ENCODE measurements at places on chromosomes 5 and 9. TPM values are rescaled to one million over a fixed set of nuclear protein-coding genes. Genes with fewer than 3 reads are reported as not detected.
A peak's percentile ranks its signal among the peaks of the same experiment; 100 is the strongest.

GRCh38 chr9:137593176-137593575 lies 2.9 kb upstream of the ZMYND19 start:
- no peak overlapping the region for H3K27ac ChIP-seq
- H3K27me3 ChIP-seq, result no peaks in the 10 kb centered on the region
- no peak for DNase-seq
- H3K36me3 ChIP-seq, result no peaks in the 10 kb centered on the region
- H3K4me1 ChIP-seq, result peaks cover 6% of the 10 kb centered on the region

GRCh38 chr5:42494414-42494813 lies 71.2 kb downstream of the GHR start:
- H3K27ac ChIP-seq, result no peak overlapping the region
- H3K27me3 ChIP-seq, result no peaks in the 10 kb centered on the region
- H3K4me3 ChIP-seq, result no peak overlapping the region
- DNase-seq, result no peak
- H3K36me3 ChIP-seq, result no peaks in the 10 kb centered on the region
- no peaks in the 10 kb centered on the region for H3K4me1 ChIP-seq

DNA sequence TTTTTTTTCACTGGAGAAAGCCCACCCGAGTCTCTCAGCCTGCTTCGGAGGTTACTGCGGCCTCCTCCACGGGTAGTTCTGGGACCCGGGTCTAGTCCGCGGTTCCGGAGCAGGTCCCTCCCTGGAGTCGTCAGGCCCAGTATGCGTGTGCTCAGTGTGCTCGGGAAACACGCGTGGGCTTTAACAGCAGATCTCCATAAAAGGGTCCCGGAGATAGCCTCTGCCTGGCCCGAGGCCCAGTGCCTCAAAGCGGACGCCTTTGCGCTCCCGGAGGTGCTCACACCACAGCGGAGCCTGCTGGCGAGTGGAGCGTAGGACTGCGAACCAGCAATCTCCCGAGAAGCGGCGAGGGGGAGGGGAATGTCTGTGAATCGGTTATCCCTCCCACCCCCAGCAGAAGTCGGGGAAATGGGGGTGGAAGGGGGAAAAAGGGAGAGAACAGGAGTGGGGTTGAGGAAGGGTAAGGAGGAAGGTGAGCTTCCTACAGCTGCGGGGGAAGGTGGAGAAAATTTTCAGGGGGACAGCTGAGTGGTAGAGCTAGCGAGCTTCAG lies 28.7 kb downstream of the CDKN2A start:
- H3K27me3 ChIP-seq, result peaks cover 67% of the 10 kb centered on the region
- peaks cover 2% of the 10 kb centered on the region for H3K4me1 ChIP-seq
- no peak for DNase-seq
- H3K36me3 ChIP-seq, result peaks cover 25% of the 10 kb centered on the region
- peak overlapping the region; percentile 49 for H3K4me3 ChIP-seq

DNA sequence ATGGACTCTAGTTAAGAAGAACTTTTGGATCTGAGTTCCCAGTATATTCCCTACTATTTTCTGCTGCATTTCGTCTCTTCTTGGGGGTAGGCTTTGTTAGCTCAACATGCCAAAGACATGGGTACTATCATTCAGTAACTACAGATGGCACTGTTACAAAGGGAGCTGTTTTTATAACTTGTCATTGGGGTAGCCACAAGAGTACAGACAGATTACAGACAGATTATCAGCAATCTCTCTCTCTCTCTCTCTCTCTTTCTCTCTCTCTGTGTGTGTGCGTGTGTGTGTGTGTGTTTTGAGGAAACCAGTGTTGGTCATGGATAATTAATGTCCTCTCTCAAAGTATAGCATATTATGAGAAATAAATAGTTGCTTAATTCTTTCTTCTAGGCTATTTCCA lies 116.1 kb downstream of the WDR70 start:
- peaks cover 58% of the 10 kb centered on the region for H3K36me3 ChIP-seq
- DNase-seq, result no peak
- H3K4me3 ChIP-seq, result no peak overlapping the region

- DNase-seq, result no peak
- peaks cover 21% of the 10 kb centered on the region for H3K27me3 ChIP-seq
- H3K4me1 ChIP-seq, result no peaks in the 10 kb centered on the region
- no peak overlapping the region for H3K4me3 ChIP-seq
These were observed 205.9 kb upstream of the TMEM161B start for GRCh38 chr5:88474574-88474973.

- no peak for DNase-seq
- no peak overlapping the region for H3K4me3 ChIP-seq
- H3K4me1 ChIP-seq, result no peaks in the 10 kb centered on the region
- H3K27me3 ChIP-seq, result peaks cover 36% of the 10 kb centered on the region
- H3K27ac ChIP-seq, result no peak overlapping the region
These were observed 46.4 kb upstream of the APC start for GRCh38 chr5:112691339-112691680.

DNA sequence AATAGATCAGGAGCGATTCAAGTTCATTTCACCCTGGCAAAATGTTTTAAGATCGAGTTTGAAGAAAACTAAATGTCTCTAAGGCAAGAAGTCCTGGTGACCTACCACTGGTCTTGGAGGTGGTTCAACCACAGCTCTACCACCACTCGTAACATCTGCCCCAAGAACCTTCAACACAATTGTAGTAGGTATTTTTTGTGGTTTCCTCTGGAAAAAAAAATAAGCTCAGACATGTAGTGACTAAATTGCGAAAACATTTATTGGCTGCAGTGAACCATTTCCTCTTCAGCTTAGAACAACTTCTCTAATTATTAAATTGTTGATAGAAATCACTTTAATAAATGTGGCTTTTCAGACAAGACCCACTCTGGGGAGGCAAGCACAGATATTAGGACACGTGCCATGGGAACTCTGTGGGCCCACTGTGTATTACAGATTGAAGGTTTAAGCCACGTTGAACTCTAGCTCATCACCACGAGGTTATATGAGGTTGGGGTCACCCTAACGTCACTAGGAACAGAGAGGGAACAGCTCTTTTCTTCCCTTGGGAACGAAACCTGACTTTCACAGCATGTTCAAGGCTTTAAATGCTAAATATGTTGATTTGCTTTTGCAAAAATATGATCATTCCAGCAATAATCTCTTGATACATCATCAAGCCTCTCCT lies 142.9 kb downstream of the HSD17B3 start:
- H3K36me3 ChIP-seq, result no peaks in the 10 kb centered on the region
- no peak for DNase-seq
- H3K27me3 ChIP-seq, result no peaks in the 10 kb centered on the region
- no peak overlapping the region for H3K4me3 ChIP-seq
- peaks cover 13% of the 10 kb centered on the region for H3K4me1 ChIP-seq
- H3K27ac ChIP-seq, result no peak overlapping the region

DNA sequence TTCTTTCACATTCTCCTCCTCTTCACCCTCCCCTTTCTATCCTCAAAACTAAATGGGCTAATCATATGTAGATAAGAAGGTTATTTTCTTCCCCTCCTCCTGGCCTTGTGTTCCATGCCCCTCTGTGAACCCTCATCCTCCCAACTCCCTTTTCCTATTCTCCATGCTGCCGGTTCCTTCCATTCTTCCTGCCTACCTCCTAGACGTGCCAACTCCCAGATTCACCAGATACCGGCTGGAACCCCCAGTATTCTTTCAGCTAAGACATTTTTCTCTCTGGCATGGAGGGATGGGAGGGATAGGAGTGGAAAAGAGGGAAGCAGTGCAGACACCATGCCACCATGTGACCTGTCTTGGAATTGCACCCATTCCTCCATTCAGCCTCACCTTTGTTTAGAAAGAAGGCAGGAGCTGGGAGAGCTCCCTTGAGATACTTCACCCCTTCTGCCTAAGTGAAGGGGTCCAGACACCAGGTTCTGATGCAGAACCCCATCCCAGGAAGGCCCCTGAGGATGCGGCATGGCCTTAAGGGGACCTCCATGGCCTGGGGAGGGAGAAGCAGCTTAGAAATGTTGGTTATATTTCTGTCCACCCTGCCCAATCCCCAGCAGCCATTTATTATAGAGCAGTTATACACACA lies 4.8 kb downstream of the DNAJB5 start:
- H3K4me1 ChIP-seq, result peaks cover 16% of the 10 kb centered on the region
- no peak for DNase-seq
- H3K27ac ChIP-seq, result no peak overlapping the region
- no peaks in the 10 kb centered on the region for H3K27me3 ChIP-seq
- H3K4me3 ChIP-seq, result no peak overlapping the region

DNA sequence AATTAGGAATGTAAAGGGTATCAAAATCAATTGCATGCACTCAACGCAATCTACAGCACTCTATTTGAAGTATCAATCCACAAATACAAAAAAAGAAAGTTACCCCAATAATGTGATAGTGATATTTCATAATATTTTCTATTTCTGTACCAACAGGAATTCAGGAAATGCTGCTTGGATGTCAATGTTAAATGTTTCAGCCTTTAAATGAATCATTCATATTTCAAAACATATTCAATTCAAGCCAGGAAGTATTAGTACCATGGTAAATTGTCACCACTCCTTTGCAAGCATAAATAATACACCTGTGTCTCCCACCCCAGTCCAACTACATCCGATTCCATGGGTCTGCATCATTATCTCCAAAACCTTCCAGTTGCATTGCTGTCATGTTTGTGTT lies 1185.5 kb upstream of the CDH18 start:
- no peaks in the 10 kb centered on the region for H3K4me1 ChIP-seq
- H3K27me3 ChIP-seq, result no peaks in the 10 kb centered on the region
- no peak overlapping the region for H3K4me3 ChIP-seq
- H3K36me3 ChIP-seq, result no peaks in the 10 kb centered on the region
- DNase-seq, result no peak

DNA sequence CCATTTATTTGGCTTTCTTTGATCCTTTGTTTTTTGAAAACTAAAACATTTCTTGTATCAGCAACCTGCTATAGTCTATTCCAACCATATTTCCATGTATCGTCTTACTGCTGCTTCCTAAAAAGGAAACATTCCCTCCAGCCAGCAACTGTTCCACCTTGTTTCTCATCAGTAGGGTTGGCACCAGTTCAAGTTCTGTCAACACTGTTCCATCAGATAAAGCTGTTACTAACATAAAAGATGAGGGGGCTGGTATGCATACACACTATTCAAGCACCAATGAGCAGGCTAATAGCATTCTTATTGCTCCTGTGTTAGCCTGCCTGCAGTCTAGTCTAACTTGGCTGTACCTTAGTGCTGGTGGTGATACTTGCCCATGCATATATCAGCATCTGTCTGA lies 178.3 kb downstream of the CWC27 start:
- no peak for DNase-seq
- no peaks in the 10 kb centered on the region for H3K27me3 ChIP-seq
- peaks cover 25% of the 10 kb centered on the region for H3K36me3 ChIP-seq
- H3K4me1 ChIP-seq, result peaks cover 2% of the 10 kb centered on the region

DNA sequence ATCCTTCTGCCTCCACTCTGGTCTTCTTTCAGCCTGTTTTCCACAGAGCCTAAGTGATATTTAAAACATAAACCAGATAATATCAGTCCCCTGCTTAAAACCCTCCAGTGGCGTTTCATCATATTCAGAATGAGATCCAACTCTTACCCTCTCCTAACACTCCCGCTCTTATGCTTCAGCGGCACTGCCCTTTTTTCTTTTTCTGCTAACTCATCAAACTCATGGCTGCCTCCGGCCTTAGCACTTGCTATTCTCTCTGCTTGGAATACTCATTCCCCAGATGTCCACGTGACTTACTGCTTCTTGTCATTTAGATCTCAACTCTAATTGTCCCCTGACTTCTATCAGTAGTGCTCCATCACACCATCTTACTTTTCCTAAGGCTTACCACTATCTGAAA lies 73.6 kb downstream of the PIP5K1B start:
- H3K36me3 ChIP-seq, result no peaks in the 10 kb centered on the region
- no peaks in the 10 kb centered on the region for H3K27me3 ChIP-seq
- no peak overlapping the region for H3K4me3 ChIP-seq

SHOC1 gene
- not detected for total RNA-seq

WDR38 gene
- not detected for total RNA-seq
